ENCODE measurements at places on chromosomes 5 and 9. TPM values are rescaled to one million over a fixed set of nuclear protein-coding genes. Genes with fewer than 3 reads are reported as not detected.

SVEP1 gene
- total RNA-seq = 0.26 TPM

NUTM2G gene
- not detected for total RNA-seq

PLPP1 gene
- 23.8 TPM for total RNA-seq

RALGDS gene
- 18.7 TPM for total RNA-seq

RGP1 gene
- 11.8 TPM for total RNA-seq

CATSPER3 gene
- under 0.01 TPM for total RNA-seq

FOXD4 gene
- 0.26 TPM for total RNA-seq

MOB3B gene
- total RNA-seq = 0.38 TPM

C9orf40 gene
- total RNA-seq = 3.2 TPM

STPG3 gene
- total RNA-seq = not detected

FBN2 gene
- total RNA-seq = 49.0 TPM

All from bronchial epithelial cell (primary cell).